Common myeloid progenitor, CD34-positive (primary cell): ENCODE measurements at places on chromosomes 12 and 14.
A peak's percentile ranks its signal among the peaks of the same experiment; 100 is the strongest.

GRCh38 chr12:6208130-6208529 lies 7.9 kb downstream of the CD9 start:
- no peak for DNase-seq

DNA sequence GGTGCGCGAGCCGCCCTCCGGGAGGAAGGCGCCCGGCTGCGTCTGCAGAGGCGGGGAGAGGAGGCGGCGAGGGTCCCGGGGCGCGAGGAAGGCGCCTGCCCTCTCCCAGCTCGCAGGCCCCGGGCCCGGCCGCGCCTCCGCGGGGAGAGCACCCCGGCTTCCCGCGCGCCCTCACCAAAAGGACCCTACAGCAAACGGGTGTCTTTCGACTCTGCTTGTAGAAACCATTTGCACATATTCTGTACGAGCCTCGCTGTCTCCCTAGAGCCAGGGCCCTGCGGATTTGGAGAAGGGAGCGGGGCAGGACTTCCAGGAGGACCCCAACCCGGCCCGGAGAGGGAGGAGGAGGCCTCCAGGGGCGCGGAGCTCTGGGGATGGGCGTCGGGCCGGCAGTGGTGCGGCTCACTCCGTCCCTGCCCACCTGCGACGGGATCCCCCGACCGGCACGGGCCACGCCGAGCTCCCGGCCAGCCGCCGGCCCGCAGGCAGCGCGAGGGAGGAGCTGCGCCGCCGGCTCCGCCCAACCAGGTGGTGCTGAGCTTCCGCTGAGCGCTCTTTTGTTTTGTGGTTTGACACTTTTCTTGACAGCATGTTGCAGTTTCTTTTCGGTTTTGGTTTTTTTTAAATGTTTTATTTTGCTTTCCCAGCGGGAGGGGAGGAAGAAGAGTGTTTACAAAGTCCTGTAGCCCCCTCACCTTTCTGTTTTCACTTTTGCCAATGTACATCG lies 103.3 kb upstream of the FKBP4 start:
- peak; percentile 59 for DNase-seq

GRCh38 chr12:38956337-38956736 lies 50.9 kb upstream of the CPNE8 start:
- no peak for DNase-seq

DNA sequence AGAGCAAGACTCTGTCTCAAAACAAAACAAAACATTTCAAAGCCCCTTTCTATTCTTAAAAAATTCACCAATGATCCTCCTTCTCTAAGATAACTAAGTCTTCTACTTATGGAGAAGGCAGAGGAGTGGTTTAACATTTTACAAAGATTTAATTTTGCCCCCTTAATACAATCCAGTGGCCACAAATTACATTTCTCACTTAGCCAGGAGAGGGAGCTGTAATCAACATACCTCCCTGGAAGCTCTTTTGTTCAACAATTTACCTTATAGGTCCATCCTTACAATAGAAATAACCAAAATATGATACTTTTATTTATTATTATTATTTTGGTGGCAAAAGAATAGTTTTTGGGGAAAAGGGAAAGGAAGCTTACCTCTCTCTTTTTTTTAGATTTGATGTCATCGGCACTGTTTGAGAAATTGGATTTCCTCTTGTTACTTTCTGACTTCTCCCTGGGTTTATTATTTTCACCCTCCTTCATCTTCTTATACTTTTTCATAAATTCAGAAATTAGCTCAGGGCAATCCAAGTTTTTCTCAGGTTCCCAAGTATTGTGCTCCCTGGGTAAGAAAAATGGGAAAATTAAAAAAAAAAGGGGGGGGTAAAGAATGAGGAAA lies 28.1 kb downstream of the CBX5 start:
- DNase-seq: peak; percentile 79

DNA sequence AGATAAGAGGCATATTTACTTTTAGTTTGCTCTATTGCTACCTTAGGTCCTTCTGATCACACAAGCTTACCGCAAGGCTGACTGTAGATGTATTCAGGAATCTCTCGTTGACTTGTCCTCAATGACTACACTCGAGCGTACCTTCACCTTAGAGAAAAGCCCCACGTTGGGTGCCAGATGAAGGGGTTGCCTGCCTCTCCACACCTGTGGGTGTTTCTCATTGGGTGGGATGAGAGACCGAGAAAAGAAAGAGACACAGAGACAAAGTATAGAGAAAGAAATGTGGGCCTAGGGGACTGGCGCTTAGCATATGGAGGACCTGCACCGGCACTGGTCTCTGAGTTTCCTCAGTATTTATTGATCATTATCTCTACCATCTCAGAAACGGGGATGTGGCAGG lies 51.8 kb downstream of the ASCL4 start:
- no peak for DNase-seq

GRCh38 chr12:52496054-52496453 lies 3.0 kb upstream of the KRT6A start:
- DNase-seq: no peak

- DNase-seq: no peak
Observed at GRCh38 chr12:119920064-119920463, 42.9 kb upstream of the CIT start.

DNA sequence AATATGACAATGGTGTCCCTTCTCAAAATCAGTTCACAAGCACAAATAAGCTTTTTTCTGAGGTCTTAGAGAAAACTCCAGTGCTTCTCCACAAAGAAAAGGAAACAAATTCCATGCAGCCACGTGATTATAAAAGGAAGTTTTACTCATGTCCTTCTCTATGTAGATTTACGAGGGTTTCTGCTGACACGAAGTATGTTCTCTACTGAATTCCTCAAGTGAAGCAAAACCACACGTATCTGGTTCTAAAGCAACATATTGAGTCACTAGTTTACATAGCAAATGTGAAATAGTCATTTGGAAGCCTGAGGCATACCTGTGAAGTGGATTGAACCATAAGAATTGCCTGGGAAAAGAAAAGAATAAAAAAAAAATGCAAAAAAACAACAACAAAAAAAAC lies 31.9 kb downstream of the BMP4 start:
- no peak for DNase-seq

- no peak for DNase-seq
Observed at GRCh38 chr12:67690656-67691055, 42.1 kb downstream of the DYRK2 start.

GRCh38 chr12:91496337-91496736 lies 313.7 kb upstream of the DCN start:
- no peak for DNase-seq

DNA sequence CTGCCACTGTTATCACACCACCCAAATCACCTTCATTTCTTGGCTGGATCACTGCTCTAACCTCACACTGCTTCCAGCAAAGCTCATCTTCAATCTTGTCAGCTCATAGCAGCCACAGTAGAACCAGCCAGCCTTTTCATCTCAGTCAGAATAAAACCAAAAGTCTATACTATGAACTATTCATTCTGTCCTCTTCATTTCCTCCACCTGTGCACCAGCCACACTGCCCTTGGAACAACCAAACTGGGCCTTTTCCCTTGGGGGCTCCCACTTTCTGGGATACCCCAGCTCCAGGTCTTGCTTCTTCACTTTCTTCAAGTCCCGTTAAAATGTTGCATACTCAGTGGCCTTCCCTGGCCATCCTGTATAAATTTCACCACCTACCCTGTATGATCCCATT lies 234.4 kb upstream of the DAAM1 start:
- DNase-seq: no peak

DNA sequence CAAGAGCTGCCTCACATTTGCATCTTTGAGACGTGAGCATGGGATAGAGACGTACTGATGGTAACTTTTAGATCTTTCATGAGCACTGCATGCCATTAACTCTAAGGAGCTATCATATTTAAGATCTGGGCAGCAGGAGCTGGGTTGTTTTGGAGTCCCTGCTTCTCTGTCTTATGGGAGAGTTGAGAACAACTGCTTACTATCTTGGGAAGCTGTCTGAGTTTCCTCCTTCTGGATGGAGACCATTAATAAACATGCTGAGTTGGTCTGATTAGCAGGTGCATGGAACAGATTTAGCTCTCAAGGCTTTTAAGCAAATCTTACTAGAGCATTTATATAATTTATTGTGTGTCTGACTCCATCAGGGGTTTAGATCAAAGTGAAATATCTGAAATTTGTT lies 119.3 kb upstream of the CCDC198 start:
- no peak for DNase-seq

GRCh38 chr12:122013136-122013535 lies 8.5 kb upstream of the BCL7A start:
- DNase-seq: no peak

GRCh38 chr14:39107591-39107996 lies 4.6 kb upstream of the SEC23A start:
- DNase-seq: peak; percentile 61

DNA sequence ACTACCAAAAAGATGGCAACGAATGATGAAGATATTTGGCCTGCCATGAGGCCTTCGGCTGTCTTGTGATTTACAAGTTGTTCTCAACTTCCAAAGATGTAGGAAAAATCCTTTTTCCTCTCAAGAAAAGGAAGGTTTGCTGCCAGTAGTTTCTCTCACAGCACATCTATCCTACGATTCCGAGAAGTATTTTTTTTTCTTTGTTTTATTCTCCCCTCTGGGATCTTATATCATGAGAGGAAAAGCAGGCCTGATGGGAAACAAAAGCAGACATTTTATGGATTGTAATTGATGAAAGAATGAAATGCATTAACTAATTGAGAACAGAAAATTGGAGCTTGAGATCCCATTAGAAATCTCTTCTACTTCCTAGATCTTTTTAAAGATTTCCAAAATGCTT lies 1197.9 kb upstream of the SEL1L start:
- no peak for DNase-seq

- no peak for DNase-seq
Observed at GRCh38 chr14:31411218-31411727, 9.1 kb downstream of the HEATR5A start.

GRCh38 chr12:108630481-108631207 lies 3.0 kb downstream of the SELPLG start:
- peak; percentile 48 for DNase-seq

GRCh38 chr14:60506985-60507829 lies 1.7 kb upstream of the SIX6 start:
- DNase-seq: no peak

- DNase-seq: no peak
Observed at GRCh38 chr12:107264667-107265066, 171.3 kb upstream of the CRY1 start.

- peak; percentile 58 for DNase-seq
Observed at GRCh38 chr12:12439636-12440035, 82.8 kb downstream of the BORCS5 start.

DNA sequence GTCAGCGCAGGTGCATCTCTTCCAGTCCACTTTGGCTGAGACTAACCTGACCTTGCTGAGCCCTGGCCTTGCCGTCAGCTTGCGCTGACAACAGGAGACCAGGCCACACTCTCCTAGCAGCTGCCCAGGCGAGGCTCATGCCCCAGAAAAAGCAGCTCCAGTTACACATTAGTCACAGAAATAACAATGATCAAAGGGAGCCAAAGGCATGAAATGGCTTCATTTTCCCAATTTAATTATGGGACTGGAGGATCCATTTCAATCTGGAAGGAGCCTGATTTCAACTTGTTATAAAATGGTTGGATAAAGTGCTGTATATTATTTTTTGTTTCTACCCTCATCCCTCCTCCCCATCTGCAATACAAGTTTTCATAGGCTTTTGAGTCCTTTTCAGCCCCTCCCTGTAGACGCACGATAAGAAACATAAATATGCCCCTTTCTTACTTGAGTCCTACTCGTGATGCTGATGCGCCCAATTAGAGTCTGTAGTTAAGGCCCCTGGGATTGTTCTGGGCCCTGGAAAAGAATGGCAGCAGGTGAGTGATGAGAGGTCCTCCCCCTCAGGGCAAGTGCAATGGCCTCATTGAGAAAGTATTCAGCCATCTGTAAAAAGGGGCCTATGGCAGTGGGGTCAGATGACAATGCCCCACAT lies 376.0 kb downstream of the C12orf75 start:
- no peak for DNase-seq
